Fibroblast of upper back skin (primary cell): ENCODE measurements at places on chromosomes 13 and 19.

- DNase-seq = no peak
Measured at GRCh38 chr19:29620931-29621351, 14.9 kb downstream of the POP4 start.

DNA sequence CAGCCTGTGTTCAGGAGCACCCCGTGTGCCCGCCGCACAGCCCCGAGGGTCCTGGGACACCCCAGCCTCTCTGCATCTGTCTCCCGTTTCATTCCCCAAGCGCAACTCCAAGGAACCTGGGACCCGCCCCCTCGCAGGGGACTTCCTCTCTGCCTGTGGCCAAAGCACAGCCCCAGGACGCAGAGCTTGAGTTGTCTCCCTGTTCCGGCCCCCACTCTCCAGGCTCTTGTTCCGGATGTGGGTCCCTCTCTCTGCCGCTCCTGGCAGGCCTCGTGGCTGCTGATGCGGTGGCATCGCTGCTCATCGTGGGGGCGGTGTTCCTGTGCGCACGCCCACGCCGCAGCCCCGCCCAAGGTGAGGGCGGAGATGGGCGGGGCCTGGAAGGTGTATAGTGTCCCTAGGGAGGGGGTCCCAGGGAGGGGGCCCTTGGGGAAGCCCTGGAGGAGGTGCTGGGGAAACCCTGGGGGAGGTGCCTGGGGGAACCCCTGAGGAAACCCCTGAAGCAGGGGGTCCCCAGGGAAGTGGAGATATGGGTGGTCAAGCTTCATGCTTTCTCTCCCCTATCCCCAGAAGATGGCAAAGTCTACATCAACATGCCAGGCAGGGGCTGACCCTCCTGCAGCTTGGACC lies 1.3 kb downstream of the HCST start:
- peak; percentile 69 for DNase-seq

GRCh38 chr13:79401259-79402070 lies 4.6 kb downstream of the RBM26 start:
- DNase-seq = no peak

GRCh38 chr13:24006520-24007248 lies 109.4 kb upstream of the C1QTNF9B start:
- DNase-seq = no peak

GRCh38 chr19:10191347-10191746 lies 3.4 kb downstream of the DNMT1 start:
- DNase-seq = peak; percentile 80
